Bladder microvascular endothelial cell (primary cell): ENCODE measurements at places on chromosomes 4 and X. TPM values are rescaled to one million over a fixed set of nuclear protein-coding genes. Genes with fewer than 3 reads are reported as not detected.

Gene GNRHR
- total RNA-seq: not detected in 2 replicates

Gene SPIN4
- 2.9 and 6.3 TPM in 2 replicates for total RNA-seq

Gene APOOL
- total RNA-seq: 3.1 and 12.5 TPM in 2 replicates

Gene GPR82
- not detected in 2 replicates for total RNA-seq

Gene PAGE2B
- total RNA-seq: not detected in 2 replicates

Gene NAA11
- not detected in 2 replicates for total RNA-seq
